ENCODE measurements at places on chromosomes 5 and 9.
A peak's percentile ranks its signal among the peaks of the same experiment; 100 is the strongest.

GRCh38 chr9:108095496-108095895 lies 605.9 kb upstream of the KLF4 start:
- DNase-seq: no peak

DNA sequence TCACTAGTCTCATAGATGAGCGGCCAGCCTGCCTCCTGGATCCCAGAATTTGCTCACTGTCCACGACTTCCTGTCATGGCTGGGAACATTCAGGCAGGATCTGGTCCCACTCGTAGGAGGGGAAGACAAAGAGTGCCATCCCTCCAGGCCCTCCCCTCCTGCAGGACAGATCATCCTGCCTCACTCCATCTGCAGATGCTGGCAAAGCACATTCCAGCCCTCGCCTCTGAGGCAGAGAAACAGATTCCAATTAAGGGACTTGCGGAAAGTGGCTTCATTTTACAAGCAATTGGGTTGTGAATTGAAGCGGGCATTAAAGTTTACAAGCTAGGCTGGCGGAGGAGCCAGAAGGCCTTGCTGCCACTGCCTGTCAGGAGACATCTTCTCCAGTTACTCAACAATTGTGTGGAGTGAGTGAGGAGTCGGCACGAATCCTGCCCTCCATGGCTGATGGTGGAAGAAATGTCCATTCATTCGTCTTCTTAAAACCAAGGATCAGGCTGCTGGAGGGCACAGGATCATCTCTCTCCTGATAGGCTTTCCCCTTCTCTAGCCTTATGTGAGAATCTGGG lies 41.8 kb upstream of the KCNMB1 start:
- no peak for DNase-seq

GRCh38 chr5:96896806-96897205 lies 20.5 kb downstream of the ERAP2 start:
- peak; percentile 59 for DNase-seq

DNA sequence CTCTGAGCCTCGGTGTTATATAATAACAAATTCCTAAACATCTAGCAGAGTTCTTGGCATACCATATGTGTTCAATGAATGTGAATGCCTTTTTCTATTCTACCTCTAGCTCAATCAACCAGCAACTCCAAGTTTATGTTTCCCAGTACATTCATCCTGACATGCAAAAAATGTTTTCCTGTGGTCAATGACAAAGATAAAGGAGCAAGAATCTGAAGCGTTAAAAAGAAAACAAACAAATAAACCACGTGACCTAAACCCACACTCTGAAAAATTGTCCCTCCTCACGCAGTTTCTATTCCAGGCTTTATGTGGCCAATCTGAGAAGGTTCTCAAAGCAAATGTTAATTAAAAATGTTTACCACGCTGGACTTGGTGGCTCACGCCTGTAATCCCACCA lies 18.0 kb downstream of the KLF4 start:
- DNase-seq: no peak

GRCh38 chr9:89715318-89715858 lies 110.6 kb downstream of the GADD45G start:
- no peak for DNase-seq

DNA sequence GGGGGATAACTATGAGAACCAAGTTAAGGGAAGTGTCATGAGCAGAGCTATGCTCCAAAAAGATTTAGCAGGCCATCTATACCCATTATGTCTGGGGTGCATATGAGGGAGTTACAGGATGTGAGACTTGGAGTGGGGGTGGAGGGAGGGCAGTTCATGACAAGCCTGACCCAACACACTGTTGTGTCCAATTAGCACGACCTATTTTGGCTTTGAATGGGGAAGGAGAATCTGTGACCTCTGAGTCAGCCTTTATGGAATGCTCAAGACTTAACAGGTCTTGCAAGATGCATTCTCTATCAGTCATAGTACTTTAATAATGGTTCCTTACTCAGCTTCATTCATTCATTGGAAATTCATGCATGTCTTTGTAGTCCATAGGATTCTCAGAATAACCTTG lies 71.7 kb downstream of the GRIA1 start:
- DNase-seq: no peak

GRCh38 chr9:91143162-91143561 lies 218.6 kb downstream of the AUH start:
- no peak for DNase-seq

Measured in CD4-positive, alpha-beta T cell treated with Interferon gamma for 1 hour (primary cell).